Vagina (tissue), 2 donors: ENCODE measurements at places on chromosomes 6 and 20. TPM values are rescaled to one million over a fixed set of nuclear protein-coding genes. Genes with fewer than 3 reads are reported as not detected.
A peak's percentile ranks its signal among the peaks of the same experiment; 100 is the strongest.

DNA sequence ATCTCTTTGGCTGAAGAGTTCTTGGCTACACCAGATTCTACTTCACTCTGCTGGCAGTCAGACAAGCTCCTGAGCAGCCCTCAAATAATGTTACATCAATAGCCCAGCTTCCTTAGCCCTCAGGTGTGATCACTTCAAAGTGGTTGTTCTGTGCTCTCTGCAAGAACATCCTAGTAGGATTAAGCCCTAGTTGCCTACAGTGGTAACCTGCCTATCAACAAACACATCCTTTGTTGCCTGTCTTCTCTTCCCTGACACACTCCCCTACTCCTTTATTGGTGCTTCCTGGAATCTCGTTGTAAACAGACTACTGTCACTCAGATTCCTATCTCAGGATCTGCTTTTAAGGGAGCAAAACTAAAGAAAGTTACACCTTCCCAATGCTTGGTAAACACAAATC, 45.1 kb upstream of the TASP1 start:
- no peaks in the 10 kb centered on the region for H3K27me3 ChIP-seq
- no peaks in the 10 kb centered on the region for H3K4me1 ChIP-seq
- no peak overlapping the region for H3K27ac ChIP-seq
- H3K4me3 ChIP-seq: no peak overlapping the region

Gene TRIM26
- 35.4 TPM for total RNA-seq

Gene KCNK5
- 16.7 TPM for total RNA-seq

Gene DEFB119
- total RNA-seq: not detected

DNA sequence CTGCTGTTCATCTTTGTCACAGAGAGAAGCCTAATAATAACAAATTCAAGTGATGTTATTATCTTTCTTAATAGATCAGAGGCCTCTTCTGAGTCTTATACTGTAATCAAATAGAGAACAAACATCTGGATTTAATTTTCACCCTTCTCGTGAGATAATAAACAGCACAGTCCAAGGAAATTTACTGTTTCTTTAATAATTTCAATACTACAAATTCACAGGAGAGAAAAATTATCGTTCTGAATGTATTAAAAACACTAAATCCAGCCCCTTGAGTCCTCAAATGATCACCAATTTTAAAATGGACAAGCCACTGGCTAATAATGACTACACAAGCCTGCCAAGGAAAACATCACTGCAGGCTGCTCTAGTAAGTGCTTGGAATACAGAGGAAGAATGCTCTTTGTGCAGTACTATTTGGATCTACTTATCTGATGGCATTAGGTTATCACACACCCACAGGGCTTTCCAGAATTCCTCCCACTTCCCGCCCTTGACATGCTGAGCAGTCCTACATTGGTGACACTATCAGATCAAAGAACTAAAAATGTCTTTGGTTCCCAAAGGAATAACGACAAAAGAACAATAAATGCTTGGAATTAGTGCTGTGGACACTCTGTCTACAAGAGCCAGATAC, 38.1 kb downstream of the SYNE1 start:
- H3K4me3 ChIP-seq: no peak overlapping the region
- no peak for DNase-seq
- H3K4me1 ChIP-seq: no peaks in the 10 kb centered on the region
- H3K27ac ChIP-seq: peak overlapping the region; percentile 65
- H3K27me3 ChIP-seq: no peaks in the 10 kb centered on the region

DNA sequence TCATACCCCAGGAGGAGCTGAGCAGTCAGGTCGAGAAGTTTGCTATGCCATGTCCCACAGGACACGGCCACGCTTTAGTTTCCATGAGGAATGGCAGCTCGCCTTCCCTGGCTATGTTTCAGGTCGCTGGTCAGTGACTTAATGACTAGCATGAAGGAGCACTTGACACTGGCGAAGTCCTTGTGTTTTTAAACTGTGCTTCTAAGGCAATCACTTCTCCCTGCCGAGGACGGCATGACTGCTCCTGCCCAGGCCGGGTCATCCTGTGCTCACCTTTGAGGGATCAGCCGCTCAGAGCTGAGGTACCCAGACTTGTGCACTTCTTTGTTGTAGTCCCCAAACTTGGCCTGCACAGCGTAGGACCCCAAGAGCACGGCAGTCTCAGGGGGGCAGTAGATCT, 34.1 kb downstream of the EZR start:
- H3K27me3 ChIP-seq: no peaks in the 10 kb centered on the region
- no peak overlapping the region for H3K27ac ChIP-seq
- H3K36me3 ChIP-seq: peaks cover 77% of the 10 kb centered on the region
- no peak overlapping the region for H3K4me3 ChIP-seq
- peaks cover 11% of the 10 kb centered on the region for H3K4me1 ChIP-seq

- H3K4me3 ChIP-seq: no peak overlapping the region
- no peak for DNase-seq
- H3K4me1 ChIP-seq: no peaks in the 10 kb centered on the region
- no peak overlapping the region for H3K27ac ChIP-seq
These were observed 318.5 kb upstream of the MAP3K7 start for GRCh38 chr6:90905351-90905750.

GRCh38 chr20:25045343-25045712, 12.6 kb downstream of the ACSS1 start:
- no peak overlapping the region for H3K27ac ChIP-seq
- no peak overlapping the region for H3K4me3 ChIP-seq
- no peaks in the 10 kb centered on the region for H3K27me3 ChIP-seq
- H3K4me1 ChIP-seq: peaks cover 89% of the 10 kb centered on the region
- no peaks in the 10 kb centered on the region for H3K36me3 ChIP-seq

Gene RSPH3
- total RNA-seq: 14.5 TPM

Gene PLA2G7
- total RNA-seq: not detected

GRCh38 chr6:2363211-2363610, 117.8 kb upstream of the GMDS start:
- H3K4me3 ChIP-seq: no peak overlapping the region
- H3K27me3 ChIP-seq: no peaks in the 10 kb centered on the region
- no peak for DNase-seq
- no peaks in the 10 kb centered on the region for H3K4me1 ChIP-seq
- H3K27ac ChIP-seq: no peak overlapping the region

GRCh38 chr6:46170357-46171289, at the start of gene ENPP5:
ENPP5 (minus strand) TSS chr6:46170980; CDS start chr6:46168262, 2,718 bp downstream.
- H3K36me3 ChIP-seq: no peaks in the 10 kb centered on the region
- peak within 1 kb of the TSS; percentile 54 for H3K27ac ChIP-seq
- DNase-seq: no peak
- no peaks in the 10 kb centered on the region for H3K27me3 ChIP-seq
- peaks cover 9% of the 10 kb centered on the region for H3K4me1 ChIP-seq

Gene TFEB
- total RNA-seq: 37.8 TPM

GRCh38 chr6:16669227-16669626, 92.0 kb downstream of the ATXN1 start:
- peaks cover 63% of the 10 kb centered on the region for H3K4me1 ChIP-seq
- H3K4me3 ChIP-seq: no peak overlapping the region
- H3K36me3 ChIP-seq: no peaks in the 10 kb centered on the region
- H3K27me3 ChIP-seq: no peaks in the 10 kb centered on the region
- H3K27ac ChIP-seq: no peak overlapping the region
- no peak for DNase-seq

Gene SCAND1
- 102 TPM for total RNA-seq

DNA sequence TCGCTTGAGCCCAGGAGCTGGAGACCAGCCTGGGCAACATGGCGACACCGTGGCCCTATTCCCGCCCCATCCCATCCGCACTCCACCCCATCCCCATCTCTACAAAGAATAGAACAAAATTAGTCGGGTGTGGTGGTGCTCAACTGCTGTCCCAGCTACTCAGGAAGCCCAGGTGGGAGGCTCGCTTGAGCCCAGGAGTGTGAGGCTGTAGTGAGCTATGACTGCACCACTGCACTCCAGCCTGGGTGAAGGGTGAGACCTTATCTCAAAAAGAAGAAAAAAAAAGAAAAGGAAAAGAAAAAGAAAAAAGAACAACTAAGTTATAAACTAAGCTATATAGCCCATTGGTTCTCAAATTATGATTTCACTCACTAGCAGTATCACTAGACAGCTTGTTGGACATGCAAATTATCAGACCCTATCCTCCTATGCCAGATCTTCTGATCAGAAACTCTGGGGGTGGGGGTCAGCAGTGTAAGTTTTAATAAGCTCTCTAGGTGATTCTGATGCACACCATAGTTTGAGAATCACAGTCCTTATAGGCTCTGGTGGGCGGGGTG, 491 bp upstream of the ITCH start:
- H3K27ac ChIP-seq: peak overlapping the region; percentile 92
- no peaks in the 10 kb centered on the region for H3K36me3 ChIP-seq
- DNase-seq: no peak
- H3K27me3 ChIP-seq: no peaks in the 10 kb centered on the region

DNA sequence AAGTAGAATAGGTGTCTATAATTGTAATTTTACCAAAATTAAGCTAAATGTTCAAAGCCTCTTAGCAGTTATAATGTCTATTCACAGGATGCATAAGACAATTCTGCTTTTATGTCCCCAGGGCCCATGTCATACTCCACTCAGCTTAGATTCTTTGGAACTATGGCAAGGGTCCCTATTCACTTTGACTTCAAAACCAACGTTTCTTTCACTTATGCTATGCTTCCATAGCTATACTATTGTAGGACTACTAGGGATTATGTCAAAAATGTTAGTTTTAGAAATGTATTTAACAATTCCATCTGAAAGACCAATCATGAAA, 15.8 kb upstream of the ADGRG6 start:
- no peaks in the 10 kb centered on the region for H3K4me1 ChIP-seq
- H3K27me3 ChIP-seq: no peaks in the 10 kb centered on the region
- no peaks in the 10 kb centered on the region for H3K36me3 ChIP-seq
- H3K4me3 ChIP-seq: no peak overlapping the region
- no peak overlapping the region for H3K27ac ChIP-seq

DNA sequence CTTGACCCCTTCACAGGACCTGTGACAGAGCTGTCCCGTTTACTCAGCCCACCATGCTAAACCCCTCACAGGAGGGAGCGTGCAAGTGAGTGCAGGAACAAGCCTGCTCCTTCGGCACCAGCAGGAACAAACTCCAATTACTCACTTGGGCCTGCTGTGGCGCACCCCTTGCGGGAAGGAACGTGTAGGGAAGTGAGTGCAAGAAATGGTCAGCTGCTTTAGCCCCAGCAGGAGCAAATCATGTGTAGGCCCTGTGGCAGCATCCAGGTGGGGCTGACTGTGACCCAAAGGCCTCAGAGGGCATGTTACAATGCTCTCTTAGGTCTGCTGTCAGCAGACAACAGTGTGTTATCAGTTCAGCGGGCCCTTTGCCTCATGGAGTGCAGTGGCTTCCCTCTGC, 574.4 kb downstream of the PRKN start:
- H3K36me3 ChIP-seq: no peaks in the 10 kb centered on the region
- no peak overlapping the region for H3K4me3 ChIP-seq
- H3K27me3 ChIP-seq: no peaks in the 10 kb centered on the region
- DNase-seq: no peak
- no peaks in the 10 kb centered on the region for H3K4me1 ChIP-seq

Gene C6orf15
- total RNA-seq: not detected

DNA sequence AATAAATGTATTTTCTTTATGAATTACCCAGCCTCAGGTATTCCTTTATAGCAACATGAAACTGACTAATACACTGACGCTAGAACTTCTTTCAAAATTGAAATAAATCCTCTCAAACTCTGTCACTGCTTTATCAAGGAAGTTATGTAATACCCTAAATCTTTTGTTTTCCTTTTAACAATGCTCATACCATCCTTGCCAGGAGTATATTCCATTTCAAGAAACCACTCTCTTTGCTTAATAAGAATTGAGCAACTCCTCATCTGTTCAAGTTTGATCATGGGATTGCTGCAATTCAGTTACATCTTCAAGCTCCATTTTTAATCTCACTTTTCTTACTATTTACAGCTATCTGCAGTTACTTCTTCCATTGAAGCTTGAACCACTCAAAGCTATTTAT, 707.6 kb upstream of the MARCKS start:
- no peaks in the 10 kb centered on the region for H3K4me1 ChIP-seq
- H3K4me3 ChIP-seq: no peak overlapping the region
- H3K36me3 ChIP-seq: no peaks in the 10 kb centered on the region
- no peak overlapping the region for H3K27ac ChIP-seq
- DNase-seq: no peak

DNA sequence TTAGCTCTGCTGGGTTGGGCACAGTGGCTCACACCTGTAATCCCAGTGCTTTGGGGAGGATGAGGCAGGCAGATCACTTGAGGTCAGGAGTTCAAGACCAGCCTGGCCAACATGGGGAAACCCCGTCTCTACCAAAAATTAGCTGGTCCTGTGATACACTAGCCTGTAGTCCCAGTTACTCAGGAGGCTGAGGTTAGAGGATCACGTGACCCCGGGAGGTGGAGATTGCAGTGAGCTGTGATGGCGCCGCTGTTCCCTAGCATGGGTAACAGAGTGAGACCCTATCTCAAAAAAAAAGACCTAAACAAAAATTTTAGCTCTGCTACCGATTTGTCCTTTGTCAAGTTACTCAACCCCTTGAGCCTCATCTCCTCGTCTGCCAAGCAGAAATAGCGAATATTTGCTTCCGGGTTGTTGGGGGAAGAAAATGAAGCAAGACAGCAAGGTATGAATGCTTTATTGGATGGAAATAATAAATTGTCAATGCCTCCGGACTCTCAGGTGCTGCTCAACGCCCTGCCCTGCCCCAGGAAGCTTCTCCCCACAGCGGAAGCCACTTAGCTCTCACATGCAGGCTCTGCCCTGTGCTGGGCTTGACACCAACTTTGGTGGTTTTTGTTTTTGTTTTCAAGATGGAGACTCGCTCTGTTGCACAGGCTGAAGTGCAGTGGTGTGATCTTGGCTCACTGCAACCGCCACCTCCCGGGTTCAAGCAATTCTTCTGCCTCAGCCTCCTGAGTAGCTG, 24.9 kb upstream of the ITCH start:
- no peaks in the 10 kb centered on the region for H3K27me3 ChIP-seq
- peaks cover 7% of the 10 kb centered on the region for H3K4me1 ChIP-seq

- no peak overlapping the region for H3K27ac ChIP-seq
- H3K27me3 ChIP-seq: no peaks in the 10 kb centered on the region
- no peak for DNase-seq
These were observed 42.0 kb downstream of the JARID2 start for GRCh38 chr6:15287670-15288375.

Gene OR5V1
- total RNA-seq: not detected
